ENCODE measurements at places on chromosomes 3 and 15. TPM values are rescaled to one million over a fixed set of nuclear protein-coding genes. Genes with fewer than 3 reads are reported as not detected.

RAD51 gene
- total RNA-seq = 16.1 TPM

MNS1 gene
- total RNA-seq = 0.52 TPM

DNA sequence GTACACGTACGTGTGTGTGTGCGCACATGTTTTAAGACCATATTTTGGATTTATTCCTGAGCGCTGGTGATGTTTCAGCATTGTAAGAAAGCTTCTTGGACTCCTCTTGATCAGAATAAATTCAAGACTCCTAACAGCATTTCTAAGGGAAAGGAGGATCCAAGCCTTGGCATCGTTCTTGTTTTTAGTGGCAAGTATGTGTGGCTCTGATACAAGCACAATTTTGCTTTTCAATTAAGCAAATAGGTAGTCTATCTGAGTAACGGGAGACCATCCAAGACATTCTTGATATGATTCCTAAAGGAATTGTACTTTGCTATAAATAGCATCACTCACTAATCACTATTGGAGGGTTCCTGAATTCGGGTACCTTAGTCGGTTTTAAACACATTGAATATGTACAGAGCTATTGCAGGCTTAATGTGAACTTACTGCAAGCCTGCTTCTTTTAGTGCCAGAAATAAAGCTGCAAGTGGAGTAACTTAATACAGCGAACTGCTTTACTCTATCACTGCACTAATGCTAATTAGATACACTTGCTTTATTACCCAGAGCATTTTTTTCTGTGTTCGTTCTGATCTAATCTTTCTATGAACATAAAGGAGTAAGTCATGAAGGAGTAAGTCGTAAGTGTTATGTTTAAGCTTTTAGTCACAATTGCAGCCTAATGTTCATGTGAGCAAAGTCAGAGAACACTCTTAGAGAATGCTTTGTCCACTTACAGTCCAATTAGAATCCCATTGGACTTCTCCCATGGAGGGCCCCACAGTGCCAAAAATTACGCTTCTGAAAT lies 186.3 kb downstream of the MCTP2 start:
- DNase-seq = no peak

DNA sequence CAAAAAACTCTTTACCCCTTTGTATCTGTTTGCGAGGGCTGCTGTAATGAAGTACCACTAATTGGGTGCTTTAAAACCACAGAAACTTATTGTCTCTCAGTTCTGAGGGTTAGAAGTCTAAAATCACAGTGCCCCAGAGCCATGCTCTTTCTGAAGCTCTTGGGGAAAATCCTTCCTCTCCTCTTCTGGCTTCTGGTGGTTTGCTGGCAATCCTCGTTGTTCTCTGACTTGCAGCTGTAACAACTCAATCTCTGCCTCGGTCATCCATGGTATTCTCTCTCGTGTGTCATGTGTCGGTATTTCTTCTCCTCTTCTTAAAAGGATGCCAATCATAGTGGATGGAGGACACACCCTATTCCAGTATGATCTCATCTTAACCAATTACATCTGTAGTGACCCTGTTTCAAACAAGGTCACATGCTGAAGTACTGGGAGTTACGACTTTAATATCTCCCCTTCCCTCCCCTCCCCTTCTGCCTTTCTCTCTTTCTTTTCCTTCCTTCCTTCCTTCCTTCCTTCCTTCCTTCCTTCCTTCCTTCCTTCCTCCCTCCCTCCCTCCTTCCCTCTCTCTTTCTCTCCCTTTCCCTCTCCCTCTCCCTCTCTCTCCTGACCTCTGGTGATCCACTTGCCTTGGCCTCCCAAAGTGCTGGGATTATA lies 6.5 kb upstream of the ARL8B start:
- no peak for DNase-seq

GRCh38 chr3:86942206-86942605 lies 48.7 kb downstream of the VGLL3 start:
- no peak for DNase-seq

GRCh38 chr3:149215515-149215914 lies 6.1 kb downstream of the CP start:
- DNase-seq = no peak

- DNase-seq = no peak
These were observed 146.1 kb upstream of the LPP start for GRCh38 chr3:188007897-188008296.

DNA sequence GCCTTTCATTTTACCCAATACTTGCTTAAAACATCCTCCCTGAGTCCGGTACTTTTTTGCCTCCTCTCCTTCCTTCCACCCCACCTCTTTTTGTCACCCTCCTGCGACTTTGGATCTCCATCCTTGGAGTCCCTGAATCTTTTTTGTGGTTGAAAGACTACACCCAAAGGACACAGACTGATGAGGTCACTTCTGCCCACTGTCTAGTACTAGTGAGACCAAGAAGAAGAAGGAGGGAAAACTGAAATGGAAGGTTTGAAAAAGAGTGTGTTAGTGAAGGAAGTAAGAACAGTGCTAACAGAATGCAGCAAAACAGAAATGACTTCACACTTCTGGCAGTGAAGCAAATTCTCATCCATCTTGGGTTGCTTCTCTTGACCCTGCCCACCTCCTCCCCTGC lies 6.6 kb downstream of the B3GNT5 start:
- no peak for DNase-seq

DNA sequence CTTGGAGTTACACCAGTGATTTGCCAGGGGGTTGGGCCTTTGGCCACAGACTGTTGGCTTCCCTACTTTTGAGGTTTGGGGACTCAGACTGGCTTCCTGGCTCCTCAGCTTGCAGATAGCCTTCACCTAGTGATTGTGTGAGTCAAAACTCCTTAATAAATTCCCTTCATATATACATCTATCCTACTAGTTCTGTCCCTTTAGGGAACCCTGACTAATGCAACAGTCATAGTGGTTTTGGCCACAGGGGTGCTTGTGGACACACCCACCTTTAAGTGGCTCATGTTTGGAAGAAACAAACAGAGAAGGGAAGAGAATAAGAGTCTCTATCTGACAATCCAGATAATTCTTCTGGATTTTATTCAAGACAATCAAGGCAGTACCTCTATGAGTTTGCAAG lies 457.7 kb downstream of the EPHA3 start:
- no peak for DNase-seq

DNA sequence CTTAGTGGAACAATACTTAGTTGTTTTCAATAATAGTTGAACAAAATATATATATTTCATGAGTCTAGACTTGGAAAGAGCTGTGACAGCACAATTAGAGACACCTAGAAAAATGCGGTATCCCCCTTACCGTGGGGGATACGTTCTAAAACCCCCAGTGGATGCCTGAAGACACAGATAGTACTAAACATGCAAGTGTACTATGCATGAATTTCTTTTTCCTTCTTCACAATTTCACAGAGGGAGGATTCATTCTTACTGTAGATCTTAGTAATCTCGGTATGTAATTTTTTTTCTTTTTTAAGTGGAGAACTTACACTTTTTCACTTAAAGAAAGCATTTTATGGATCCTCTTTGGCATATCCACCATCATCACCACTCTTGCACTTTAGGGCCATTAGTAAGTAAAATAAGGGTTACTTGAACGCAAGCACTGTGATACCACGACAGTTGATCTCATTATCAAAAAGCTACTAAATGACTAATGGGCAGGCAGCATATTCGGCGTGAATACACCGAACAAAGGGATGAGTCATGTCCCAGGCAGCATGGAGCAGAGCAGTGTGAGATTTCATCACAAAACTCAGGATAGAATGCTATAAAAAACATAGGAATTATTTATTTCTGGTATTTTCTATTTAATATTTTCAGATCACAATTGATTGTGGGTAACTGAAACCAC lies 72.3 kb upstream of the ZNF280D start:
- no peak for DNase-seq

DNA sequence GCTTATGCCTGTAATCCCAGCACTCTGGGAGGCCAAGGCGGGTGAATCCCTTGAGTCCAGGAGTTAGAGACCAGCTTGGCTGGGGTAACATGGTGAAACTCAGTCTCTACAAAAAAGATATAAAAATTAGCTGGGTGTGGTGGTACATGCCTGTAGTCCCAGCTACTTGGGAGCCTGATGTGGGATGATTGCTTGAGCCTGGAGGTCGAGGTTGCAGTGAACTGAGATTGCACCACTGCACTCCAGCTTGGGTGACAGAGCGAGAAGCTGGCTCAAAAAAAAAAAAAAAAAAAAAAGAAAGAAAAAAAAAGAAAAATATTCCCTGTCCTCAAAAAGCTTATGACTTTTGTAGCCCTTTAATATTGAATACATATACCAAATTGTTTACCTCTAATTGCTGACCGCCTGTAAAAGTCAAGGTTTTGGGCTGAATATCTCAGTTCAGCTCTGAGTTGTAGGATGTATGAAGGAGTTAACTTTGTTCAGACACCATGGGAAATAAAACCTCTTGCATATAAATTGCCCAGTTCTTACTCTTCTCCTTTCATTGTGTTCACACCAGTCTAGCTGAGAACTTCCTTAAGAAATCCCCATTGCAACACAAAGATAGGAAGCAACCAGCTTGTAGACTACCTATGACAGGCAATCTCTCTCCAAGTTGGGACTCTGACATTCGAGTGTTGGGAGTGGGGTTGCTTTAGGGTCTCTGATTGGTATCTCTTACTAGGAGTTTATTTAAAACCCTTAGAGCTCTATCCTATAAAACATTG lies 97.6 kb upstream of the RASGRP1 start:
- DNase-seq = no peak

GRCh38 chr15:51366920-51367319 lies 25.5 kb downstream of the GLDN start:
- DNase-seq = no peak

DNA sequence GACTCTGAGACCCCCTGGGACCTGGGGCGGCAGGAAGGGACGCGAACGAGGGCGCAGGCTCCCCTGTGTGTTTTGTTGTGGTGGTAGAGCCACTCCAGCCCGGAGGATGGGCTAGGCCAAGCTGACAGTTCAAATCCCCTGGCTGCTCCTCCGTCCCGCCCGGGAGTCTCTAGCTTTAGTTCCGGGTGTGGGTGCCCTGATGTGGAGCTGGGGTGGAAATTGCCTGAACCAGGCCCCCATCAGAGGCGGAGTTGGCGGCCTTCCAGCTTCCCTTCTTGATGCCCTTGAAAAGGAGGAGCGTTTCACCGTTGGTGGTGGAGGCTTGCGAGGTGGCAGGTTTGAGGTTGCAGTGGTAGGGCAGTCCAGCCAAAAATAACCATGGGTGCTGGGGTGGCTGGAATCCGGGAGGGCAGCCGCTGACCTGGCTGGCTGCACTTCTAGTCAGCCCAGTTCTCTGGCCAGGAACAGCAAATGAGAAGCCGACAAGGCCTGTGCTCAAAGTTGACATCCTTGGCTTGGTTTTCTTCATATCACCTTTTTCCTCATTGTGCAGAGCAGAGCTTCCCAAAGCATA lies 817 bp downstream of the CLK3 start:
- DNase-seq = no peak

GRCh38 chr15:57283774-57284503 lies 92.4 kb upstream of the CGNL1 start:
- no peak for DNase-seq

DNA sequence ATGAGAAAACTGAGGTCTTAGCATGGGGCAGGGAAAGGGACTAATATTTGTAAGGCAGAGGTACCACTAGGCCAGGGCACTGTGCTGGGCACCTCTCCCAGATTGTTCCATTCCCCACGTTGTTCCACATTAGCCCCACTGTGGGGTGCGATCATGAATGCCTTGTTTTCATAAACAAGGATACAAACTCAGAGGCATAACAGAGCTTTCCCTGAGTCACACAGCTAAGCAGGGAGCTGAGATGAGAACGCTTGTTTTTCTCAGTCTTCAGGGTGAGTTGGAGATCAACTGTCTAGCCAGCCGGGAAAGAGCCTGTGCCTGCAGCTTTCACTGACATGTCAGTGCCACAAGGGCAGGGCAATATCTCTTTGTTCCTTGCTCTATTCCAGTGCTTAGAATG lies 47.9 kb upstream of the ITGA11 start:
- DNase-seq = no peak

DNA sequence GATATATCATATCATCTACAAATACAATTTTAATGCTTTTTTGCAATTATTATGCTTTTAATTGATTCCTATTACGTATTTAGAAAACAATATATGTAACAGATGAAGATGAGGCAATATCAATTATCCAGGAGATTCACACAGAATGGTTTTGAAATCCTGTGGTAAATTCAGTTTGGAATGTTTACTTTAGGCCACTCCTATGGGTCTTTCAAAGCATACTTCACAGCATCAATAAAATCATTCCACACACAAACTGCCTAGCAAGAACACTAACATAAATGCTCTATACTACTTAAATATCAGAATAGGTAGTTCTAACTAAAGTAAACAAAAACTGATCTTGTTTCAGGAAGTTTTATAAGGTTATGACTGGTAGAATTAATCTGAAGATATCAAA lies 90.5 kb downstream of the FAM227B start:
- DNase-seq = no peak

DNA sequence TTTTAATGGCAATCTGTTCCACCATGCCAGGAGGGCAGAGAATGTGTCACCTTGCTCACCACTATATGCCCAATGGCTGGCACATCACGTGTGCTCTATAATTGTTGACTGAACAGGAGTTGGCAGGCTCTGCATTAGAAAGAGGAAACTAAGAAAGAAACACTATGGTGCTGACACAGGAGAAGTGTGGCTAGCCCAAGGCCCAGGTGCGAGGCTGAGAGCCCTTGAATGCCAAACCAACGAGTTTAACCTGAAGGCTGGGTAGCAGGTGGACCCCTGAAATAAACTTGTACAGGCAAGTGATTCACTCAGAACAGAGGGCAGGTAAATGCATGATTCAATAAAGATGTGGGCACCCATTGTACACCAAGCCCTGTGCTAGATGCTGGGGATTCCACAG lies 2.4 kb downstream of the CHCHD4 start:
- no peak for DNase-seq

GRCh38 chr15:36567445-36567844 lies 12.0 kb upstream of the CDIN1 start:
- no peak for DNase-seq

DNA sequence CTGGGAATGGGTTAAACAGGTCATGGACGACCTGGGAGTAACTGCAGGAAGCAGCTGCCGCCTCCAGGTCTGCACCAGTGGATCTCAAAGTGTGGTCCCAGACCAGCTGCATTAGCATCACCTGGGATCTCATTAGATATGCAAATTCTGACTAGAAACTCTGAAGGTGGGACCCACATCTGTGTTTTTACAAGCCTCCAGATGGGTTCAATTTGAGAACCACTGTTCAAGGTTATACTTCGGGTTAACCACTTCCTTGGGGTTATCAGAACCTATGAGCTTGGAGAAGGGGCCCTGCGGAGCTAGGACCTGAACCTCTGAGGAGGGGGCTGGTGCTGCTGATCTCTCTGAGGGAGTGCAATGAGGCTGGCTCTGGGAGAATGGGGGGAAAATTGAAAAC lies 324.8 kb upstream of the CTDSPL start:
- DNase-seq = no peak
